SHP77 treated with DMSO at 0.1 percent for 48 hours (cell line): ENCODE measurements at places on chromosomes 5 and 9.

- peak; percentile 0 for DNase-seq
These were observed 439.1 kb upstream of the KIF2A start for GRCh38 chr5:61866930-61867329.

GRCh38 chr5:137490591-137490990 lies 8.5 kb downstream of the SPOCK1 start:
- DNase-seq: no peak

- DNase-seq: no peak
These were observed 100.8 kb downstream of the COL23A1 start for GRCh38 chr5:178489271-178489976.

DNA sequence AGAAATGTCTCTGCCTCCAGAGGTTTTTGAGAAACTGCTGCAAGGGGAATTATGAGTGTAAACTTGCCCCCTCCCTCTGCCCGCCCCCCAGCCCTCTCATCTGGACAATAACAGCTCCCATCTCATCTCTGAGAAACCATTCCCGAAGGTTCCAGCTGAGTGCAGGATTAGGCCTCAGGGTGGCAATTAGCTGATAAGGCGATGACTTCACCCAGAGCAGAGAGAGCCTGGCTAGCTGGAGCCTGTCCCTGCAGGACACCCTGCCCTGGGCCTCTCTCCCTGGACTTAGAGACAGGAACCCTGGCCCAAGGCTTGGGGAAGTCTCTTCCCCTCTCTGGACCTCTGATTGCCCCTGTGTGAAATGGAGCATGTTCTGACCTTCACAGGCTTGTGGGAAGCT lies 45.7 kb upstream of the HAND1 start:
- DNase-seq: no peak

DNA sequence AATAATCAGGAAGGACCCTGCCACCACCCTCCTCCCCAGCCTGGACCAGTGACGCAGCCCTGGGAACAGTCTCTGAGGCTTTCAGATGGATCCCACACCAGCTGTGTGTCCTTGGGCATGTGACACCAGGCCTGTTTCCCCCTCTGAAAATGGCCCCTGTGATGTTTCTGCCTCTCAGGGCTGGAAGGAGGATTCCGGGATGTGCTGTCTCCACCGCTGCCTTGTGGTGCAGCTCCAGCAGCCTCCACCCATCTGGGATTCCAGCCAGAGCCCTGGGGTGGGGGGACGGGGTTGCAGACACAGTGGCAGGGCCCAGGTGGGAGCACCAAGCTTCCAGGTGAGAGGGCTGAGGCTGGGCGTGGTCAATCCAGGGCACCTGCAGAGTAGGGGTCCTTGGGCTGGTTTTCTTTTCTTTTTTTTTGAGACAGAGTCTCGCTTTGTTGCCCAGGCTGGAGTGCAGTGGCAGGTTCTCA lies 179.7 kb upstream of the IER5L start:
- no peak for DNase-seq

- no peak for DNase-seq
These were observed 26.9 kb downstream of the MRPS30 start for GRCh38 chr5:44835693-44836092.

DNA sequence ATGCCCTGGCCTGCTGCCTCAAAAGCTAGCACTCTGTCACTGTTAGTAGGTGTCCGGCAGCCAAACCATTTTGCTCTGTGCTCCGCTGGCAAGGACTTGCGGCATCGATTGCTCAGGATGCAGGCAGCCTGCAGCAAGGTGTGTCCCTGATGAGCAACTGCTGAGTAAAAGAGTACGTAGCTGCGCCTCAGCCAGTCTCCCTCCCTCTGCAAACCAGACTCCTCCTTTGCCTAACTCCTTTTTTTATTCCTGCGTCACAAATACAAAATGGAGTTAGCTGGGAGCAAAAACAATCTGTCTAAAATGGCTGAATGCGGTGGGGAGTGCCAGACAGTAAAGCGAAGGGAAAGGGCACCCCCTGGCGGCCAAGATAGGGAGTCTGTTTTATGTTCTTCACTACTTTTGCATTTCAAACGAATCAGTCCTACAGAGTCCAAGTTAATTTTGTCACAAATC lies 61.1 kb downstream of the DIAPH1 start:
- peak; percentile 93 for DNase-seq

DNA sequence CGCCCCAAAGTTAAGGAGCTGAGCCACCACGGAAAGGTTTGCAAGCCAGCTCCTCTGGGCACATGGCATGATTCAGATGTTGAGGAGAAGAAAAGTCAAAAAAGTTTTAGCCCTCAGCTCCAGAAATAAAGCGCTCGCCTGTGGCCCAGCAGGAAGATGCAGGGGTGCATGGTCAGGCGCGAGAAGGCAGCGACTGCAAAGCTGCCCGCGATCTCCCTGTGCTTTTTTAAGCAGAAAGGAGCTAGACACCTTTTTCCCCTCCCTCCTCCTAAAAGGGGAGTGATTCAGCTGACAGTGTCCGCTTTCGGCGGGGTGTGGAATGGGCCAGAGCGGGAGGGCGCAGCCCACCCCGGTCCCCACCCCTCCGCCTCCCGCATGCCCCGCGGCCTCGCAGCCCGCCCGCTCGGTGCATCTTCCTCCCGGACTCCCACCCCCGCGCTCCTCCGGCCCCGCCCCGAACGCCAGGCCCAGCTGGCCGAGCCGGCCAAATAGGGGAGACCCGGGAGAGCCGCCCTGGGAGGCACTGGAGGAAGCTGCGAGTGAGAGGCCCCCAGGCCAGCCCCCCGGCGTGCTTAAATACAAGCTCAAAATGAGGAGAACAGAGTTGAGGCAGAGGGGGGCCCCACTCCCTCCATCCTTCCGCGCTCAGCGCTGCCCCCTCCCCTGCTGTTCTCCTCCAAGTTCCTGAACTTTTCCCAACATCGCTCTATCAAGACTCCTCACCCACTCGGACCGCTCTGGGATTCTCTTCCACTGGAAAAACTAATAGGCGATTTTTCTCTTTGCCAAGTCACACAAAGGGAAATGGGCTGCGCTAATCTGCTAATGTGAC lies at the start of gene ADAMTS12:
Gene ADAMTS12 (minus strand): TSS at position 203 of the 832 bp plus-strand sequence. CDS start 134 bp downstream, at position 69.
- no peak for DNase-seq

GRCh38 chr5:27234916-27235315 lies 196.5 kb upstream of the CDH9 start:
- no peak for DNase-seq

DNA sequence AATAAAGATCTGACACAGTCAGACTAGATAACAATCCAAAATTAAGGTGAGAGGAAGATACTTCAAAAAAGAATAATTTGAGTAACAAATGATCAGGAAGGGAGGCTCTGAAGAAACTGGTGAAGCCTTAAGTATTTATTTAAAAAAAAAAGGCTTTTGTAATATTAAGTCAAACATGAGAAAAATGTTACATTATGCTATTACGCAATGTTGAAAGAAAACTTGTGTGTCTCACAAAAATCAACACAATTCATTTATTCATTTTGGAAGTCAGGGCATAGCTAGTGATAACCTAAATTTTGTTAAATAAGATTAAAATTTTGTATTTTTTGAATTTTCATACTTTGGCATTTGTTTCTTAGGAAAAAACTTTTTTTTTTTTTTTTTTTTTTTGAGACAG lies 28.2 kb downstream of the WDR41 start:
- no peak for DNase-seq

DNA sequence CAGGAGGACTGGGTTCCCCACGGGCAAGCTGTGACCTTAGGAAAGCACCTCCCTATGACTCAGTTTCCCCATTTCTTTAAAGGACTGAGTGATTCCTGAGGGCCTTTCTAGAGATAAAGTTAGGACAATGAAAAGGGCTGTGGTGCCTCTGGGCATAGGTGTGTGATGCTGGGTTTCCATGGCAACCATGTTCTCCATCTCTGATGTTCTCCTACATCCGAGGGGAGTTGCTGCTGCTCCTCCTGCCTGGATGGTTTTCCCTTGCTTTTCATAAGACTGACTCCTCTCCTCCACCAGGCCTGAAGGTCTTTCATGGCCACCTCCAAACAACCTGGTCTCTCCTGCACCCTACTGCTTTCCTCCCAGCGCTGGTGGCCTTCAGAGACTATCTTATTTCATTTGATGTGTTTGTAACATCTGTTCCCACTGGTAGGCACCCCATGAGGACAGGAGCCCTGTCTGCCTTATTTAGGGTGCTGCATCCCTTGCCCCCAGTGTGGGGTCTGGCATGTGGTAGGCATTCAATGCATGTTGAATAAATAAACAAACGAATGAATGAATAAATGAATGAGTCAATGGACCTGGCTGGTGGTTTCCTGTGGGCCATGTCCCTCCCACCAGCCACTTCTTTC lies 112.2 kb upstream of the HAND1 start:
- DNase-seq: no peak

GRCh38 chr9:121023064-121023463 lies 27.0 kb downstream of the C5 start:
- no peak for DNase-seq

GRCh38 chr5:35285435-35285834 lies 55.1 kb upstream of the PRLR start:
- no peak for DNase-seq

- peak; percentile 86 for DNase-seq
These were observed 203.4 kb downstream of the GADD45G start for GRCh38 chr9:89808076-89808755.

DNA sequence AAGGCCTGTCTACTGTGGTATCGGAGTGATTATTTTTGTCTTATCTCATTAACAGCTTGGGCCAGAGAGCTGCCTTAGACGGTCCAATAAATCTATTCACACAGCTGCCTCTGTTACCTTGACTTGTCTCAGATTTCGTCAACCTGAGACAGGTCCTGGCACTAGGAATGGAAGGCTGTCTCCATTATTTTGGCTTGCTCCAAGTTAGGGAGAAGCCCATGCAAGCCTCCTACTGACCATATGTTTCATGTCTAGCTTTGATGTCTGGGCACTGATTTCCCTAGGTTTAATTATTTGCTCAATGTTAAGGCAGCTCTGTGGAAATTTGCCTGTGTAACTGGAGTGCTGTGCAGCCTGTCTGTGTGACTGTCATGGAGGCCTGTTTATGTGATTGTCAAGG lies 12.4 kb upstream of the RALGPS1 start:
- no peak for DNase-seq

DNA sequence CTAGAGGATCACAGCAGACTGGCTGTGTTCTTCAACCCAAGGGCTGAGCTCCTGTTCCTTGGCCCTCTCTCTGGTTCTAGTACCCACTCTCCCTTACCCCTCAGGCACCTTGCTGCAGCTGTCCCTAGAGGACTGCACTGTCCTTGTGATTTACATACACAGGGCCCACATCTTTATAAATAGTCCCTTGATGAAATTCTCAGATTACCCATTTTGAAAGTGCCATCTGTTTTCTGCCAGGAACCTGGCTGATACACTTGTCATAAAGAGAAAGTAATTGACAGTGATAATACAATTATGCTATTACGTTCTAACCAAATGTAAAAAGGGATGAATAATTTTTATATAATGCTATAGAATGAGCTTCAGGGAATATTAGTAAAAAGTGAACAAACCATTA lies 16.5 kb upstream of the SPARC start:
- no peak for DNase-seq

DNA sequence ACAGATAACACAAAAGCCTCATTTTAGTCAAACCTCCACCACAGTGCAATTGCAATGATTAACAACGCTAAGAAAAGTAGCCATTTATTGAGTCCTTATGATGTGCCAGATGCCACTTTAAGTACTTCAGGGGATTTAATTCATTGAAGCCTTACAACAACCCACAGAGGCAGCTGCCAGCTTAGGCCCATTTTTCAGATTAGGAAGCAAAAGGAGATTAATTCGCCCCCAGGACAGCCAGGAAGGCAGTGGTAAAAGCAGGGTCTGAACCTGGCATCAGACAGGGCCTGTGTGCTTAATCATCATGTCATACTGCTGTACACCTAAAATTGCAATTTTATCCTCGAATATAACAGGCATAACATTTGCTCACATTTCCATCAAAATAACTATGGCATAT lies 23.9 kb downstream of the MED27 start:
- DNase-seq: no peak

DNA sequence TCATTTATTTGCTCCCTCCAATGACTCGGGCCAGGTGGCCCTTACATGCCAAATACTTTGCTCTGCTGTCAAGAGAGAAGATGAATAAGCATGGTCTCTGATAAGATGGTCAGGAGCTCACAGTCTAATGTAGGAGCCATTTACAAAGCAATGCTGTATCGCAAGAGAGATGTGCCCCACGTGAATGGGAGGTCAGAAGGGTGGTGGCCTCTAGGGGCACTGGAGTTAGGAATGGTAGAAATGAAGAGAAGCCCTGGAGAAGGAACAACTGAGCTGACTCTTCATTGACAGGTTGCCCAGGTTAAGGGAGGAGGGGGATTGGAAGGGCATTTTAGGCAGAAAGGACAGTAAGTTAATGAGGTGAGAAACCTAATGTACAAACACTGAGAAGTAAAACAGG lies 286.5 kb downstream of the KCTD16 start:
- DNase-seq: no peak

DNA sequence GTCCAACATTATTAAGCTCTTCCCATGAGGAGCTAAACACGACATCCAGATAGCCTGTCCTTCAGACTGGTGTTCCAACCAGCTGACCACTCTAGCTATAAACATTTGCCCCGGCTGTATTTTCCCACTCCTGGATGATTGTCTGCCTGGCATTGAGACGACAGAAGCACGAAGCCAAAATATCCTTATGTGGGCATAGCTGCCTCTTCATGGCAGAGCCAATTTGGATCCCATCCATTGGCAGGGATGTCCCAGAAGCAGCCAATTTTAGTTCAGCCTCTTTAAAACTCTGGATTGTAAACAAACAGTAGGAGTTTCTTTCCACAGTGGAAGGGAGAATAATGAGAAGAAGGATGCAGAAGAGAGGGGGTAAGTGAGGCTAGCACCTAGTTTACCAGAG lies 507.6 kb downstream of the CETN3 start:
- no peak for DNase-seq

DNA sequence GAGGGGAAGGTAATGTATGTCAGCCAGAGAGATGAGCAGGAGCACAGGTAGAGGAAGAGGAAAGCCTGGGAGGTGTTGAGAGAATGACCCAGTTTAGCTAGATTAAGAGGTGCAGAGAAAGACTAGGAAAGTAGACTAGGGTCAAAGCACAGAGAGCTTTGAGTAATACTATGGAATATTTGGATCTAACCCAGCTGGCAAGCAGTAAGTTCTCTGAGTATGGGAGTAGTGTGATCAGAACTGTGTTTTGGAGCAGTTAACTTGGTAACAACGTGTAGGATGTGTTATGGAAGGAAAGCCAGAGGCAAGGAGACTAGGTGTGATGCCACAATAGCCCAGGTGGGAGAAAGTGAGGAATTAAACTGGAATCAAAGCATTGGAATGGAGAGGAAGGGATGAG lies 84.9 kb upstream of the PTGER4 start:
- DNase-seq: no peak

GRCh38 chr5:78574731-78575161 lies 73.8 kb downstream of the LHFPL2 start:
- no peak for DNase-seq

DNA sequence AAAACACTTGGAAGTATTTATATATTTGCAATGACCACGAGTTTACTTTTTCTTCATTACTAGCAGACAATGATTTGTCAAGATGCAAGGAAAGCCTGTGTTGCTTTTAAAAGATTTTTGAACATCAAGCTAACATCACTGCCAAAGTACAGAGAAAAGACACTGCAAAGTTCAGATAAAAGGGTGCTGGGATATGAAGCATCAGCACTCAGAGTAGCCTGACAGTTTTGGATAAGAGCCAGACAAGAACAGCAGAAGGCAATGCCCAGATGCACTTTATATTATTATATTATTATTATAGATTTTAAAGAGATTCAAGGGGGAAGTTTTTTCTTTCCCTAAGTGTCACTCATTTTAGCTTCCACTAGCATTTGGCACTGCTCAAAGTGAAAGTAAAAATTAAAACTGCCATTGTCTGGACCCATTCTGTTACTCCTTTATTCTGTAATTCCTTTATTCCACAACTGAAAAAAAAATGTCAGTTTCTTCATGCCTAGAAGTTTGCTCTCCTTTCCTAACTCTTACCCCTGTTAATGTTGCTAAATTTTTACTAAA lies 240.6 kb downstream of the EFNA5 start:
- no peak for DNase-seq
